Natural killer cell (primary cell): ENCODE measurements at places on chromosomes 13 and 19. TPM values are rescaled to one million over a fixed set of nuclear protein-coding genes. Genes with fewer than 3 reads are reported as not detected.
A peak's percentile ranks its signal among the peaks of the same experiment; 100 is the strongest.

DNA sequence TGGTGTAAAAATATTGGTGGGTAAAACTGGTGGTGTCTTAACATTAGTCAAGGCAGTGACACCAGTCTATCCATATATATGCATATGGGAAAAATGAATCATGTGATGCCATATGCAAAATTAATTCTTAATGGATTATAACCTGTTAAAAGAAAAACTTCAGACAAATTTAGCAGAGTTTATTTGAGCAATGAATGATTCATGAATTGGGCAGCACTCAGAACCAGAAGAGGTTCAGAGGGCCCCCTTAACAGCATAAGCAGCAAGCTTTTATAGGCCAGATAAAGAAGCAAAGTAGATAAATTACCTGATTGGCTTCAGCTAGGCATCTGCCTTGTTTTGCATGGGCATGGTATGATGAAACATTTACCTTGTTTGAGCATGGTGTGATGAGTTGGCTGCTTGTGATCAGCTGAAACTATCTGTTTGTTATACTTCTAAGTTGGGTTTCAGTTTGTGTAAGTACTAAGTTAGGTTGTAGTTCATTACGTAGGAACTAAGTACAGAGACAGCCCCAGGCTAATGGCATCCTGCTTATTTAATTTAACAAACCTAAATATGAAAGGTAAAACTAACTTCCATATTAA is 66.6 kb downstream of the DNAJC15 start:
- no peak for DNase-seq
- no peaks in the 10 kb centered on the region for H3K36me3 ChIP-seq
- no peak overlapping the region for H3K27ac ChIP-seq
- no peak overlapping the region for H3K4me3 ChIP-seq
- H3K4me1 ChIP-seq = no peaks in the 10 kb centered on the region

DNA sequence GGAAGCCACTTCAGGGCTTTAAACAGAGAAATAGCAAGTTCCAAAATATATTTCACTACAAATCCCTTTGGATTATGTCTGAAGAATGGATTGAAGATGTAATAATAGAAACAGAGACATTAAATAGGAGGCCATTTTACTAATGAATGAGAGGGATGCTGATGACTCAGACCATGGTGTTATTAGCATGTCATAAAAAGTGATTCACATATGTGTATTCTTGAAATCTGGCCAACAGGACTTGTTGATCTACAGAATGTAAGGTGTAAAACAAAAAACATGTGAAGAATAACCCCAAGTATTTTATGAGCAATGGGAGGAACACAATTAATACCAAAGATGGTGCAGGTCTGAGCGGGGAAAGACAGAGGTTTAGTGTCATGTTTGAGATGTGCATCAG is 873.7 kb downstream of the SLITRK5 start:
- H3K36me3 ChIP-seq = no peaks in the 10 kb centered on the region
- DNase-seq = no peak
- H3K4me1 ChIP-seq = no peaks in the 10 kb centered on the region
- H3K4me3 ChIP-seq = no peak overlapping the region
- H3K27ac ChIP-seq = no peak overlapping the region

GRIN2D gene
- total RNA-seq = 0.07 TPM

DNA sequence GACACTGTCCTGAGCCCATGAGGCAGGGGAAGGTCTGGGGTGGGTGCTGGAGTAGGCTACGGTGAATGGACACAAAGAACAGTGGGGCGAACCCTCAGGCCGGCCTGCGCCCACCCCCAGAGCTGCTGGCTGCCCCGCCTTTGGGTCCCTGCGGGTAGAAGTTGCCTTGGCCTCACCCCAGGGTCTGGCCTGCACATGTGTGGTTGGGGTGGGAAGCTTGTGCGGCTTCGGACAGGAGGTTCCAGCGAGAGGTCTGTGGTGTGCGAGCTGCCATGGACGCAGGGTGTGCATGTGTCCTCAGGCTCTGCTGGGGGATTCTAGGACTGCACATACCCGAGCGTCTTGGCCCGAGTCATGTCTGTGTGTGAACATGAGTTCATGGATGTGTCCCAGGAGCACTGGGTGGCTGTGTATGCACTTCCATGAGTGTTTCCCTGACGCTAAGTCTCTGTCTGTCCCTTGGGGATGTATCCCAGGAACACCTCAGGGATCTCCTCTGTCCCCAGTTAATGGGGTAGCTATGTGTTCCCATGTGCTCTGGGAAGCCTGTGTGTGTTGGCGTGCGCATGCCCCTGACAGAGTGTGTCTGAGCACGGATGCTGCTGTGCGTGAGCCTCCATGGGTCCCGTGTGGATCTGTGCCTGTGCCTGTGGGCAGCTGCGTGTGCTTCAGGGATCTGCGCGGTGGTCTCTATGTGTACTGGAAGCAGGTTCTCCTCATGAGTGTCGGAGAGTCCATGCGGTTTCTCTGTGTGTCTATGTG is 20.8 kb upstream of the POU2F2 start:
- H3K27me3 ChIP-seq = no peaks in the 10 kb centered on the region
- H3K27ac ChIP-seq = no peak overlapping the region
- H3K36me3 ChIP-seq = no peaks in the 10 kb centered on the region
- peaks cover 28% of the 10 kb centered on the region for H3K4me1 ChIP-seq
- H3K4me3 ChIP-seq = no peak overlapping the region

ATP7B gene
- 0.58 TPM for total RNA-seq

SGCG gene
- not detected for total RNA-seq

DNA sequence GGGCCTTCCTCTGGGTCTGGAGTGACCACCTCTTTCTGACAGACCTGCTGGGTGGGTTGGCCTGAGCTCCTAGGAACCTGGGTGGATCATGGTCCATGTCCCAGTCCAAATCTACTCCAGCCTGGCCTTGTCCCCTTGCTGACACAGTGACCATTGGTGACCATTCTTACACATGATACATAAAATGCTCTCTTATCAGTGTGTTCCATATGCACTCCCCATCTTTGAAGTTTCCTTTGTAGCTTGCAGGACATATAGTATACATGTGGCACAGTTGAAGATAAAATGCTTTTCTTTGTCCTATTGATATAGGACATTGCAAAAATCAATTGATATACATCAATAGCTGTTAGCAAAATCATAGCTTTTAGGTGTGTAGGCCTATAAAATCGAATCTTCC is 291.8 kb downstream of the MYO16 start:
- H3K27ac ChIP-seq = no peak overlapping the region
- no peaks in the 10 kb centered on the region for H3K27me3 ChIP-seq
- H3K4me3 ChIP-seq = no peak overlapping the region
- DNase-seq = no peak

GRCh38 chr13:109400624-109401257 is 385.6 kb downstream of the IRS2 start:
- no peaks in the 10 kb centered on the region for H3K27me3 ChIP-seq
- H3K4me1 ChIP-seq = no peaks in the 10 kb centered on the region
- H3K27ac ChIP-seq = no peak overlapping the region
- H3K36me3 ChIP-seq = no peaks in the 10 kb centered on the region

GPR18 gene
- 41.7 TPM for total RNA-seq

ZNF836 gene
- 40.2 TPM for total RNA-seq

DNA sequence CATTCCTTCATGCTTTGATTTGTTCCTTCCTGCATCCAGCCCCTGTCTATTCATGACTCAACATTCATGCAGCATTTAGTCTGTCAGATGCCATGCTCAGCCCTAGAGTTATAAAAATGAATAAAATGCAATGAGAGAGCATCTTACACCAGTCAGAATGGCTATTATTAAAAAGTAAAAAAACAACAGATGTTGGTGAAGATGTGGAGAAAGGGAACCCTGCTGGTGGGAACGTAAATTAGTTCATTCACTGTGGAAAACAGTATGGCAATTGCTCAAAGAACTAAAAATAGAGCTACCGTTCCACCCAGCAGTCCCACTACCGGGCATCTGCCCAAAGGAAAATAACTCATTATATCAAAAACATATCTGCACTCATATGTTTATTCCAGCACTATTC is 70.0 kb upstream of the GTF3A start:
- H3K4me3 ChIP-seq = no peak overlapping the region
- H3K27ac ChIP-seq = no peak overlapping the region
- H3K4me1 ChIP-seq = no peaks in the 10 kb centered on the region

DNA sequence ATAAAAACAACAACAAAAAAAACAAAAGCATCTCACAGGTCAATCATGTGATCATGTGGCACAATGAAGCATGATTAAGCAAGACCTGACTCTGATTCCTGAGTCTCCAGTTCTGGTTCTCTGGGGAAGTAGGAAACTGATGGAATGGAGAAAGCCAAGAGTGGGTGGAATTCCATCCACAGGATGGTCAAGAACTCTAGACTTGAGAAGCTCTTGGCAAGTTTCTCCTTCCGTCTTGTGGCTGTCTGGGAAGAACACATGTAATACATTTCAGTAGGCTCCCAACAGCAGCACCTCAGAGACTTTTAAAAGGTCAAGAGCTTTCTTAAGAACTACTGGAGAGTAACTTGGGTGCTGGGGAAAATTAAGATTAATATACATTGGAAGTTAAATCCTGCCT is 78.6 kb upstream of the TSHZ3 start:
- DNase-seq = no peak
- no peak overlapping the region for H3K27ac ChIP-seq
- no peaks in the 10 kb centered on the region for H3K4me1 ChIP-seq
- H3K27me3 ChIP-seq = no peaks in the 10 kb centered on the region
- no peaks in the 10 kb centered on the region for H3K36me3 ChIP-seq

WDR83 gene
- 17.0 TPM for total RNA-seq

- H3K4me3 ChIP-seq = no peak overlapping the region
- H3K36me3 ChIP-seq = no peaks in the 10 kb centered on the region
- peaks cover 8% of the 10 kb centered on the region for H3K27me3 ChIP-seq
These were observed 39.8 kb upstream of the MCF2L start for GRCh38 chr13:112928972-112929782.

GRCh38 chr13:33257841-33258807 is 27.4 kb downstream of the STARD13 start:
- H3K36me3 ChIP-seq = no peaks in the 10 kb centered on the region
- no peaks in the 10 kb centered on the region for H3K27me3 ChIP-seq

- no peaks in the 10 kb centered on the region for H3K4me1 ChIP-seq
- H3K27me3 ChIP-seq = no peaks in the 10 kb centered on the region
- no peak overlapping the region for H3K4me3 ChIP-seq
- no peak overlapping the region for H3K27ac ChIP-seq
- no peak for DNase-seq
- H3K36me3 ChIP-seq = no peaks in the 10 kb centered on the region
These were observed 269.1 kb downstream of the GPC5 start for GRCh38 chr13:91667486-91667885.

DNA sequence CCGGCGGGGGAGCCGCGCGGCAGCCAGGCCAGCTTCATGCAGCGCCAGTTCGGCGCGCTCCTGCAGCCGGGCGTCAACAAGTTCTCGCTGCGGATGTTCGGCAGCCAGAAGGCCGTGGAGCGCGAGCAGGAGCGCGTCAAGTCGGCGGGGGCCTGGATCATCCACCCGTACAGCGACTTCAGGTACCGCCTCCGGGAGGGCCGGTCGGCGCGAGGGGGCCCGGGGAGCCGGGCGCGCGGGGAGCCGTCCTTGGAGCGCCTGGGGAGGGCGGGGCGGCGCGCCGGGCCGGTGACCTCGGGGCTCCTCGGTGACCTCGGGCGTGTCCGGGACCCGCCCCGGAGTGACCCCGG is 690 bp downstream of the HCN2 start:
- H3K36me3 ChIP-seq = no peaks in the 10 kb centered on the region
- H3K4me3 ChIP-seq = no peak overlapping the region
- no peak overlapping the region for H3K27ac ChIP-seq
- peak; percentile 66 for DNase-seq
- peaks cover 24% of the 10 kb centered on the region for H3K4me1 ChIP-seq

DNA sequence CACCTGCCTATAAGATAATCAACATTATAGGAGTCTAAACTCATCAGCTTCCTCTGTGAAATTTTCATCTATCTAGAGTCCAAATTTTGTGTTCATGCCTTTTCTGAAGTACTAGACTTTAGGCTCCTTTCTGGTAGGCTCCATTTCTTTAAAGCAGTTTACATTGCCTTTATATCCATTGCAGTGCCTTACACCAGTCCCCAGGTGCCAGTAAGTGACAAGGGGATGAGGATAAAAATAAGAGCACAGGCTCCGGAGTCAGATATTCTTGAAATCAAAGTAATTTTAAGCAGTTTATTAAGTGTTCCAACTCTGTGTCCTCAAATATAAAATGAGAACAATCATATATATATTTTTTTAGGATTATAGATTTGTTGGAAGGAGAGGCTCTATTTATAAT is 10.6 kb upstream of the CYSLTR2 start:
- H3K4me3 ChIP-seq = no peak overlapping the region
- H3K4me1 ChIP-seq = no peaks in the 10 kb centered on the region
- no peaks in the 10 kb centered on the region for H3K36me3 ChIP-seq

- no peaks in the 10 kb centered on the region for H3K36me3 ChIP-seq
- H3K4me3 ChIP-seq = no peak overlapping the region
- DNase-seq = no peak
- no peak overlapping the region for H3K27ac ChIP-seq
These were observed 36.5 kb upstream of the SACS start for GRCh38 chr13:23469951-23470421.

LGI4 gene
- total RNA-seq = 0.72 TPM

GRCh38 chr13:103762523-103762922 is 696.3 kb upstream of the SLC10A2 start:
- H3K4me3 ChIP-seq = no peak overlapping the region
- H3K36me3 ChIP-seq = no peaks in the 10 kb centered on the region
- DNase-seq = no peak
- no peaks in the 10 kb centered on the region for H3K27me3 ChIP-seq
- H3K4me1 ChIP-seq = no peaks in the 10 kb centered on the region

- peaks cover 38% of the 10 kb centered on the region for H3K4me1 ChIP-seq
- no peaks in the 10 kb centered on the region for H3K36me3 ChIP-seq
- H3K4me3 ChIP-seq = no peak overlapping the region
These were observed 23.3 kb upstream of the GGACT start for GRCh38 chr13:100611678-100612492.

- H3K36me3 ChIP-seq = no peaks in the 10 kb centered on the region
- peaks cover 6% of the 10 kb centered on the region for H3K27me3 ChIP-seq
- no peak for DNase-seq
- H3K4me3 ChIP-seq = no peak overlapping the region
- H3K4me1 ChIP-seq = no peaks in the 10 kb centered on the region
These were observed 6.0 kb upstream of the AMER2 start for GRCh38 chr13:25178070-25178469.

PRRG2 gene
- 0.56 TPM for total RNA-seq

FLT3 gene
- total RNA-seq = 1.1 TPM

- no peak overlapping the region for H3K4me3 ChIP-seq
- no peak overlapping the region for H3K27ac ChIP-seq
- DNase-seq = no peak
These were observed 994.3 kb downstream of the PCDH17 start for GRCh38 chr13:58625703-58626389.
